Activated CD8-positive, alpha-beta memory T cell treated with anti-CD3 and anti-CD28 coated beads, Interleukin-2, amount 10 ng/mL, durations not matched to agents 7 days and 5 days (primary cell): ENCODE measurements at places on chromosomes 16 and 17. TPM values are rescaled to one million over a fixed set of nuclear protein-coding genes. Genes with fewer than 3 reads are reported as not detected.
A peak's percentile ranks its signal among the peaks of the same experiment; 100 is the strongest.

PARD6A gene
- 15.2 TPM for total RNA-seq

KIF19 gene
- 1.6 TPM for total RNA-seq

MYCBPAP gene
- 6.7 TPM for total RNA-seq

- DNase-seq = no peak
Observed at GRCh38 chr17:52419229-52419641, 260.7 kb upstream of the CA10 start.

NLRC3 gene
- 77.2 TPM for total RNA-seq

TEX19 gene
- 0.15 TPM for total RNA-seq

ADORA2B gene
- 1.1 TPM for total RNA-seq

GRCh38 chr16:84726669-84727467 lies 27.1 kb downstream of the USP10 start:
- peak; percentile 46 for DNase-seq

- DNase-seq = peak; percentile 63
Observed at GRCh38 chr17:47981462-47981861, 10.5 kb downstream of the CDK5RAP3 start.

DNA sequence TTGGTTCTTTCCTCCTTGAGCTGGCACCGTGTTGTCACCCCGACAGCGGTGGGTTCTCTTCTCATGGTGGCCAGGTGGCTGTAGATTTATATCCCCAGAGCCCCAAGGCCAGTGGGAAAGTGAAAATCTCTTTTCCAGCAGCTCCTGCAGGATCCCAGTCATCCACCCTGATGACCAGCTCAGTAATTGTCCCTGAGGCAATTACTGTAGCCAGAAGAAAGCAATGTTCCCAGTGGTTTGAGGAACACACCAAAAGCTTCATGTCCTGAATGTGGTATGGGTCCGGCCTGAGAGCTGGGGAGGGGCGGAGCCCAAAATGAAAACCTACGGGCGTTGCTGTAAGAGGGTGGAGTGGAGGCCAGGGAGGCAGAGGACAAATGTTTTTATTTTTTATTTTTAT lies 69.0 kb downstream of the WSB1 start:
- DNase-seq = no peak

SMPD3 gene
- total RNA-seq = 7.7 TPM

MAP2K3 gene
- total RNA-seq = 97.3 TPM

DNA sequence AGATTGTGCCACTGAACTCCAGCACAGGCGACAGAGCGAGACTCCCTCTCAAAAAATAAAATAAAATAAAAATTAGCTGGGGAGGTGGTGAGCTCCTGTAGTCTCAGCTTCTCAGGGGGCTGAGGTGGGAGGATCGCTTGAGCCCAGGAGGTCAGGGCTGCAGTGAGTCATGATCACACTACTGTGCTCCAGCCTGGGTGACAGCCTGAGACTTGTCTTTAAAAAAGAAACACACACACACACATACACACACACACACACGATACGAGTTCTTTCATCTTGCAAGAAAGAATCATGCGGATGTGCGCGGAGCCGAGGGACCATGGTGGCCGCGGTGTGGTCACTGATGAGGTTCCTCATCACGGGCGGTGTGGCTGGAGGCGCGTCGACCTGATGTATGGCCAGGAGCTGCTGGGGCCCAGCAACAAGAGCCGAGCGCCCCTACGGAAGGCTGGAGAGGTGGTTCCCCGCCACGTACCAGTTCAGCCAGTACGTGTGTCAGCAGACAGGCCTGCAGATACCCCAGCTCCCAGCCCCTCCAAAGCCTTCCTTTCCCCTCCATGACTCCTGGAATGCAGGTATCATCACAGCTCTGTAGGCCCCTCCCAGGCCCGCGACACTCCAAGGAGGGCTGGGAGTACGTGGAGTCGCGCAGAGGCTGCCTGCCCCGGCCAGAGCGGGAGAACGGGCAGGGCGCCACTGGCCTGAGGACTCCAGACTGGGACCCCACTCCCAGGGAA lies 20.7 kb downstream of the NXN start:
- no peak for DNase-seq

- DNase-seq = no peak
Observed at GRCh38 chr17:65470783-65471182, 90.7 kb downstream of the AXIN2 start.

DNA sequence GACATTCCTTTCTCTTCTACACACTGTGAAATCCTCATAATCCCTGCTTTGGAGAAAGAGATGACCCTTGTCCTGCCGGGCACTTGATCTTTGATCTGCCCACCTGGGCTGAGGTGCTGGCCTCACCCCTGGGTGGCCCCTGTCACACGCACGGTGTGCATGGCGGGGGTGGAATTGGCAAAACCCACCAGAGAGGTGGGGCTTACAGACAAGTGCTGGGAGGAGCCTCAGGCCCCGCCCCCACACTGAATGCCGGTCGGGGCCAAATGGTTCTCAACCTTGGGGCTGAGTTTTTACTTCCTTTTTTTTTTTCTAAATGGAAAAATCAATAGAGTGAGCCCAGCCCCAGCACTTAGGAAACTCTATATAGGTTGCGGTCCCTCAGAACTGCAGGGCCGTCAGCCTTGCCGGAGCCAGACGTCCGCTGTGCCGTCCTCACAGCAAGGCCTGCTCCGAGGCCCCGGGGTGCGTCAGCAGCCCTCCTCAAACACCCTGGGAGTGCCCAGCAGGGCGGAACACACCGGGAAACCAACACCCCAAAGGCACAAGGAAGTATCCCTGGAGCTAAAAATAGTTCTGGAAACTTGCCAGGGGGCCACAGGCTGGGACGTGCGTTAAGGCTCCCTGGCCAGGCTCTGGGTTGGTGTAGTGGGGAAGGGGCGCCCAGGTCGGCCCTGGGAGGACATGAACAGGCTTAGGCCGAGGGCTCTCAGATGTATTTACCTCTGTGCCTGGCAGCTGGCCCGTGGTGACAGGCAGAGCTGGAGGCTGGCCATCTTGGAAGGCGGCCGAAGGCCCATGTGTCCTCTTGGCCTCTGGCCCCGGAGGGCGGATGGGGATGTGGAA lies 11.0 kb downstream of the GPRC5C start:
- no peak for DNase-seq

DNA sequence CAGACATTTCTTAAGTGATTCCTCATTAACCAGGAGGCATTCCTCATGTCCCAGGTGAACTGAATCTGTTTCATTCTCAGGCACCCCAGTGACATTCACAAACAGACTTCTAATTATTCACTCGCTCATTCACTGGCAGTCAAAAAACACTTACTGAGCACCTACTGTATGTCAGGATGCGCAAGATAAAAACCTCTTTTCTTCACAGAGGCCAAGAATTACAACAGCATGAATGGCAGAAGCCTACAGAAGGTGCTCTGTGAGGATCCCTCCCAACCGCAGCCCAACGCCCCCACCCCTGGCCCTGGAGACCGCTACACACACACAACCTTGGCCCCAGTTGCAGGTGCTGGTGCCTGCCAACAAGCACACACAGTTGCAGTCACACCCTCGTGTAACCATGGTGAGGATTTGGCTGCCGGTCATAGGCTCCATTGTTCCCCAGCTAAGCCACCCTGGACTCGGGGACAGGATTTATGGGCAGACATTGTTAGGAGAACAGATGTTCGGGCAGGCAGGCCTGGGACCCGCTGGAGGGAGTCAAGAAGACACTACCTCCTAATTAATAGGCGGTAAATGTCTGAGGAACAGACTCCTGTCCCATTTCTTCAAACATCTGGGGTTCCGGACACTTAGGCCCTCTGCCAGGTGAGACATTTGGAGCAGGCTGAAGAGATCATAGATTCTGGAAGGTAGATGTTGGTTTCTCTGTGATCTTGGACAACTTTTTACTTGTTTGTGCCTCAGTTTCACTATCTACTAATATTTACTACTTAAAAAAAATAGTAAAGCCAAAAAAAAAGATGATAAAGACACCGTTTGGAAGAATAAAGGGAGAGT lies 43.2 kb downstream of the CUEDC1 start:
- no peak for DNase-seq

GRCh38 chr16:67006930-67007658 lies 18.7 kb downstream of the CES4A start:
- DNase-seq = no peak

GRCh38 chr17:55116440-55116914 lies 147.9 kb downstream of the STXBP4 start:
- no peak for DNase-seq

DNA sequence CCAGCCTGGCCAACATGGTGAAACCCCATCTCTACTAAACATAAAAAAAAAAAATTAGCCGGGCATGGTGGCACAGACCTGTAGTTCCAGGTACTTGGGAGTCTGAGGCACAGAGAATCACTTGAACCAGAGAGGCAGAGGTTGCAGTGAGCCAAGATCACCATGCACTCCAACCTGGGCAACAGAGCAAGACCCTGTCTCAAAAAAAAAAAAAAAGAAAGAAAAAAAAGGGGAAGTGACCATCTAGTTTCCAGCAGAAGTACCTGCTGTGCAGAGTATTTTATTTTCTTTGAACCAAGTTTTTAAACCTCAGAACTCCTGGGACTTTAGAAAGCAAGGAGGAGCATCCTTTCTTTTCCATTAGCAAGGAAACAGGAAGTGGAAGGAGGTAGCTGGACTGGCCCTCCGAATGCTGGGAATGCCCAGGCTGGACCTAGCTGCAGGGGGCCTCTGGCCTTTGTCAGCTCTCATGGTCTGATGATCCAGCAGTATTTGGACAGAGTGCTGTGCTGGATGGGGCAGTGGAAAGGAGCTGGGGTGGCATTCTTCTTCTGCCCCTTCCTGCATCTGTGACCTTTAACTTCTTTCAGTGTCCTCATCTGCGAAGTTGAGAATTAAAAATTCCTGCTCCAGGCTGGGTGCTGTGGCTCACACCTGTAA lies 6.6 kb downstream of the GID4 start:
- DNase-seq = no peak

DNA sequence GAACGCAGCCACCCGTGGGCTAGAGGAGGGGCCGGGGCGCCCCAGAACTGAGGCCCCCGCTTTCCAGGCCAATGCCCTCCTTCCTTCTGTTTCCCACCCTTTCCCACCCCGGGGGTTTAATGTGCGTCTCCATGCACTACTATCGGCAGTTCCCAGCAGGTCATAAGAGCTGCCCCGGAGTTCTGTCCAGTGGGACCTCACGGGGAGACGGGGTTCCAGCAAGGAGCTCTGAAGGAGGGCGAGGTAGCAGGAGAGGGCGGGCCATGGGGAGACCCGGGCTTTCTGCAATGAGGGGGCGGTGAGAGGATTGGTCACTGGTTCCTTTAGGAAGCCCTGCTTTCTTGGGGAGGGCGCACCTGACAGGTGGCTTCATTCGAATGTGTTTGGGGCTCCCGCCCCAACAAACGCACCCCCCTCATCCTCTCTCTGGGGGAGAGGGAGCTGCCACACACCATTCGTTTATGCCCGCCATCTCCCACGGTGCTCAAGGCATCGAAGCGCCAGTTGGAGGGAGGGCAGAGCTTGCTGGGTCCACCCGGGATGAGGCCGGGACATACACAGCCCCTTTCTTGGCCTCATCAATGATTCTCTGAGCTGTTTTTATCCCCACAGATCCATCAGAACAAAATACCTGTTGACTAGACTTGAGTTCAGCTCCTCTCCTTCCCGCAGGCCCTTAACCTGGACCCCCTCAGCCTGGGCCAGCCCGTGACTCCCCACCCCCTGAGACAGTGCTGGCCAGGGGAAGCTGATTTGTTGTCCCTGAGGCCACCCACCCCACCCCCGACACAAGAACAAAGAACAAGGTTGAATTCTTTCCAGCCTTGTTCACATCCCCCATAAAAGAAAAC lies 44.1 kb downstream of the SLC7A5 start:
- DNase-seq = no peak

- no peak for DNase-seq
Observed at GRCh38 chr16:67129422-67129821, 19.7 kb downstream of the PHAF1 start.

- DNase-seq = no peak
Observed at GRCh38 chr16:3946604-3947180, 66.2 kb upstream of the CREBBP start.

DNA sequence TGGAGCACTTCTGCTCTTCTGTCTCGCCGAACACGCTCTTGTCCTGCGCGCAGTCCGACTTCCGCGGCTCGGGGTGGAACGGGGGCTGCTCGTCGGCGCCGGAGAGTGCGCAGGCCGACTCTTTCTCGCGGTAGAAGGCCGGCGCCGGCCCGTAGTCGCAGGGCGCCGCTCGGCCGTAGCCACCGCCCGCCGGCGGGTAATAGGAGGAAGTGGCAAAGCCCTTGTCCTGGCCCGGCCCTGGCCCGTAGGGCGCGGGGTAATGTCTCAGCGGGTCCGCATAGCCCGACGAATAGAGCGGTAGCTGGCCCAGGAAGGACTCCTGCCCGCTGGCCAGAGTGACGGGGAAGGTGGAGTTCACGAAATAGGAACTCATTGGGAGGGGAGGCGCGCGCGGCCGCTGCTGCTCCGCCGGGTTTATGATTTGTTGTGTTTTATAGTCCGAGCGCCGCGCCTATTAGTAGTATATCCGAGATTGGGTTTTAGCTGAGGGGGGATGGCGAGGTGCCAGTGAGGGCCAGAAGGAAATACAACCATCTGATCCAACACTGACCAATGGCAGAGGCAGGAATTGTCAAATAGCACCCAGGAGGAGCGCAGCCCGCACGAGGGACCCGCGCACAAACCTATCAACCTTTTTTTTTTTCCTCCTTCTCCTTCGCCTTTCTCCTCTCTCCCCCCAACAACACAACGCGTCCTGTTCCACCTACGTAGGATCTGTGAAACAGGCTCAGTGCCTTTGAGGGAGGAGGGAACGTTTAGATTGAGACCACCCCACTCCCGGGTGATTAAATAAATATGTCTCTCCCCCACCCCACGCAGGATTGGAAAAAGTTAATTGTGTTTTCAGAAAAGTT lies 4.4 kb upstream of the HOXB5 start:
- DNase-seq = peak; percentile 61

DNA sequence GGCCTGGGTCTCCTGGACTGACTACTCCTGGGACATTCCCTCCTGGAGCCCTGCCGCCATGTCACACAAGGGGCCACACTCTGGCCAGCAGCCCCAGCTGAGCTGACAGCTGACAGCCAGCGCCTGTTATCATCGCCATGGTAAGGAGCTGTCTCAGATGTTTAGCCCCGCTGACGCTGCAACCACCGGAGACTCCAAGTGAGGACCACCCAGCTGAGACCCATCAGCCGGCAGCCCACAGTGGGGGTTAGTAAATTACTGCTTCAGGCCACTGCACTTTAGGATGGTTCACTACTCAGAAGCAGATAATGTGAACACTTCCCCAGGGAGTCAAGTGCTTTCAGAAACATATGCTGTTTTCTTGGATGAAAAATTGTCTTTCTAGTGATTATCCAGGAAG lies 14.6 kb upstream of the SPHK1 start:
- no peak for DNase-seq

C16orf54 gene
- 51.2 TPM for total RNA-seq

DNA sequence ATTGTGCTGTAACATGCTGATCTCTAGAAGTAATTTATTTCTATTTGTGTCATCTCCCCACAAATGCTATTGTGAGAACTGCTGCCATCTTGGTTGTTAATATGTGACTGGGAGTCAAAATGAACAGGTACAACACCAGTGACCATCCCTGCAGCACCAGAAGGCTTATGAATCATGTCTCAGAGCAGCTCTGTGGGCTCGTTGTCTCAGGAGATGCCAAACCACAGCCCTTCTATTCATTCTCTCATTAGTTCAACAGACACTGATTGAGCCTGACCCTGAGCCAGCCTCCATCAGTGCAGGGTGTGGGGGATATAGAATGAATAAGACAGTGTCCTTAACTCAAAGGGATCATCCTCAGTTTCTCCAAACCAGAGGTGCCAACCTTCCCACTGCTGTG lies 92.5 kb downstream of the UTP18 start:
- DNase-seq = no peak
